Astrocyte of the cerebellum (primary cell): ENCODE measurements at places on chromosomes 3 and 15.

- no peak for DNase-seq
Observed at GRCh38 chr3:105323274-105323599, 43.5 kb upstream of the ALCAM start.

GRCh38 chr3:50320853-50321335 is 1.7 kb downstream of the HYAL2 start:
- no peak for DNase-seq

DNA sequence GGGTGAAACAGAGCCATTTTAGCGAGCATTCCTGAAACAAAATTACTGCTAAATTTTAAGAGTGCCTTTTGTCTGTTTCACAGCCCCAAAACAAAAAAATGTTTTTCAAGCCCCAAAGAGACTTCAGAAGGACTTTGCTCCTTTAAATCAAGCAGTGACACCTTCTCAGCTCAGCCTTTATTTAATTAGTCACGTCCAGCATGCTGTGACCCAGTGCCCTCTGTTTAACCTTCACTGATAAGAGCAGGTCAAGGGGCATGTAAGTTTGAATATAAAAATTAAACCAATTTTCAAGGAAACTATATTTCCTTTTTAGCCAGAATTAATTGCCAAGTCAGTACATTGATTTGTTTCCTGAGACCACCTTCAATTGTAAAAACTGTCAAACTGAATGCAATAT is 40.6 kb downstream of the ISL2 start:
- no peak for DNase-seq

DNA sequence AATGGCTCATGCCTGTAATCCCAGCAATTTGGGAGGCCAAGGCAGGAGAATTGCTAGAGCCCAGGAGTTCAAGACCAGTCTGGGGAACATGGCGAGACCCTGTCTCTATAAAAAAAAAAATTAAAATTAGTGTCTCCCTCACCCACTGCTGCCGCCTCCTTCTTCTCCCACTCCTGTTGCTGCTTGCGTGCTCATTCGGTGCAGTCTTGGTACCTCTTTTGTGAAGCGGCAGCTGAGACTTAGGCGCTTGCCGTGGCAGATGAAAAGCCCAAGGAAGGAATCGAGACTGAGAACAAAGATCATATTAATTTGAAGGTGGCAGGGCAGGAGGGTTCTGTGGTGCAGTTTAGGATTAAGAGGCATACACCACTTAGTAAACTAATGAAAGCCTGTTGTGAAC is 20.0 kb downstream of the GLB1 start:
- no peak for DNase-seq

DNA sequence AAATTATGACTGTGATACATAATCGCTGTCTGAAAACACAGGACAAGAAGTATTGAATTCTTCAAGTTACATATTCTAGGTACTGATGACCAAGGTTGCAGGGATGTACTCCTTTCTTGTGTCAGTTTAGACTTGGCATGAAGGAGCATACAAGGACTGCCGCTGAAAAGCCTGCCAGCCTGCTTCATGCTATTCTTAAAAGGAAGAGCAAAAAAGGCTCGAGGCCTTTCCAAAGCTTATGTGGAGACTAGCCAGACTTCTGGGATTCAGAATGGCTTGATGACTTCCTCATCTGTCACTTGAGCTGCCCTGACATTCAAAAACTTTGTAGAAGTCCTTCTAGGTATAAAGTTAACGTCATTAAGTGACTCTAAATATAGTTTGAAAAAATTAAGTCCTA is 92.0 kb downstream of the CADM2 start:
- no peak for DNase-seq

GRCh38 chr3:155018621-155019330 is 61.3 kb upstream of the MME start:
- no peak for DNase-seq
